ENCODE measurements at places on chromosomes 13 and 19. TPM values are rescaled to one million over a fixed set of nuclear protein-coding genes. Genes with fewer than 3 reads are reported as not detected.

DNA sequence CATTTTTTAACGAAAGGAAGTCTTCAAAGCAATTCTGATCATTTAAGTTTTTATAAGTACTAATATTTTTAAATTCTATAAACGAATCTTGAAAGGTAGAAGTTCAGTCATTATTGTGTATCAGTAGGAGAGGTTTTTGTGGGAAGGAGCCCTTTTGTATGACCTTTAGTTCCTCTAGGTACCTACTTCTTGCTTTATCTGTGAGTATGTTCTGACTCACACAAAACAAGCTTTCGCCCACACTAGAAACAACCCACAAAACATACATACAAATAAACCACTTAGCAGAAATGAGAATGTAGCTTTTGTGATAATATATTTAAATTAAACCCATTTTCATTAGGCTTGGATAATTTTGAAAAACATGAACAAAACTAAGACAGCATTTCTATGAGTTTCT is 27.8 kb downstream of the ERCC5 start:
- DNase-seq = no peak

GRCh38 chr13:26184791-26185250 is 37.3 kb downstream of the RNF6 start:
- peak; percentile 70 for DNase-seq

The SH2D3A gene
- total RNA-seq = 68.7 TPM

GRCh38 chr19:32171719-32172151 is 173.7 kb upstream of the ZNF507 start:
- DNase-seq = no peak

Data from ureter (tissue), 1 donor.